ENCODE measurements at places on chromosomes 6 and 20.

DNA sequence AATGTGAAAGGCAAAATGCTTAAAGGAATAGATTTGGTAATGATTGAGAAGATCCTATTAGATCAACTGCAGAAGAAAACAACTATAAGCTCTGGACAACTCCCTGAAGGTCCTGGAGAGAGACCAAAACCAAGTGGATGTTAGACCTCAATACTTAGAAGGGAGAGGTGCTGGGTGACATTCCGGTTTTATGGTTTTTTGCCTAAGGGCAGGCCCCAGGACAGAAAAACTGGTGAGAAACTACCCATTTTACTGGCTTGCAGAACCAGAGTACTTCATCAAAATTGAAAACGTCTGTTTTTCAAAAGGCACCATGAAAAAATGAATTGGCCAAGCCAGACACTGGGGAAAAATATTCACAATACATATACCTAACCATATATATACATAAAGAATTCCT, 26.3 kb downstream of the SAMHD1 start:
- DNase-seq: no peak

DNA sequence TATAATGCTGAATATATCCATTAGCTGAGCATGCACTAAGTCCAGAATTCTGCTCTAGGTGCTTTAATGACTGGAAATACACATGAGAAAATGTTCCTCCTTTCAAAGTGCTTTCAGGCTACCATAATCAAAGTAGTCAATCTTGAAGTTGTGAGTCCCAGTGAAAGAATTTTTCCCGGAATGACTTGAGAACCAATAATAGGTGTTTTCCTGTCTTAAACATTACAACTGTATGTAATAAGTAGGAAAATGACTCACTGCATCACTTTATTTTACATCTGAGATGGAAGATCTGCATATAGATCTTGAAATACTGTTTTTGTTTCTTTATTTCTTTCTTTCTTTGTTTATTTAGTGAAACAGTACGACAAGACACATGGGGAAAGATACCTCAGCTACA, 437.4 kb upstream of the JAG1 start:
- DNase-seq: no peak

DNA sequence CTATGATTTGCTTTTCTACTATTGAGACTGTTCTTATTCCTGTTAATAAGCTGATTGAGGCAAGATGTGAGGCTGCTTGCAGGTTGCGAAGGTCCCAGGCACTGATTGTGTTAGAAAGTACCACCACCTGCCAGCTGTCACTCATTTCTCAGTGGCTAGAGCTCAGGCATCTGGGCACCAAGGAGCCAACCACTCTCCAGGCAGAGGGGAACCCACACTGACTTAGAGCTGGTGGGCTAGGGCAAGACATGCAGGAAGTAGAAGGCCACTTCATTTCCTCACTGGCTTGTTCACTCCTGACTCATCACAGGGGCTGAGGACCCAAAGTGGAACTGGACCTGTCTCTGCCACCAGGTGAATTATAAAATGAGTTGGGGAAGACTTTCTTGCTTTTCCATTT, 7.8 kb upstream of the DLL1 start:
- DNase-seq: no peak

DNA sequence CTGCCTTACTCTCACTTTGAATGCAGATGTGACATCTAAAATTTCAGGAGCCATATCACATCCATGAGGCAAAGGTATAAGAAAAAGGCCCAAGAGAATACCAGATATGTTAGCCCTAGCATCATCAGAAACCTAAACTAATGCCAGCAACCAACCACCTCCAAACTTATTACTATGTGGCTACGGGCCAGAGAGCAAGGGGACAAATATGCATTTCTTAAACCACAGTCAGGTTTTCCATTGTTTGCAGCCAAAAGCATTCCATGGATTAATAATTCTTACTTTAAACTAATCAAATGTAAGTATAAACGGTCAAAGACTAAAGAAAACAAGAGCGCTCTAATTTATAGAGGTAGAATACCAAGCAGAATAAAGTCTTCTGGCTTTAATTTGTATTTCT, 84.7 kb downstream of the TASP1 start:
- DNase-seq: no peak

GRCh38 chr6:157946865-157947532, 34.7 kb upstream of the SYNJ2 start:
- DNase-seq: peak; percentile 22

DNA sequence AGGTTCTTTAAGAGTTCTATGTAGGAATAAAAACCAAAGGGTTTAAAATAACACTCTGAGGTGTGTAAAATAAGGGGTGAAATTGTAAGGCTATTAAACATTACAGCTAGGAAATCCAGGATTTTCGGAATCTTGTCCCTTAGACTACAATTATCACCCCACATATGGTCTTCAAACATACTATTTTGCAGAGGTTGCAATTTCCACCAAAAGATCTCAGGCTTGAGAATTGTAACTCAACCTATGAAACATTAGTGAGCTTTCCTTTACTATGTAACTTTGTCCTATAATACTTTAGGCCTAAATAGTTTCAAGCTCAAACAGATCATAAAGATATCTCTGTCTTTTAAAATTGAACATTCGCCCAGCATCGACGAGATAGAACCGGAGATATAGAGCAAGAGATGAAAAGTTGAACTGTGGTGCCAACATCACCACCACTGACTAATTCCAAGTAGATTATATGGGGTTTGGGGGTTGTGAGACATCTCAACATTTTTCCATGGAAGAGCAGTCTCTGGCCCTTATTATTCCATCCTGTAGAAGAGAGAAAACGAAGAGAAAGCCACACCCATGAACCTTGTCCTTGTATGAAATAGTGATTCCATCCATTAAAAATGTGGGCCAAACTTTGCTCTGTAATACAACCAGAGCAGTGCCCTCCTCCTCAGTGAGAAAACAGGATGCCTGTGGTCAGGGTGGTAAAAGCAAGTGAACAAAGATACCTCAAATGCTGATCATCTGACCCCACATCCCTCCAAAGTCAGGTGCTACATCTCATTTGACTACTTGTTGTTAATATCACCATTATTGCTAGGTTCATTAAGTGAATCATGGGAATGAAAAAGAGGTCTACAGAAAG, 284.5 kb upstream of the GJE1 start:
- no peak for DNase-seq

GRCh38 chr6:103105686-103106085, 1712.2 kb downstream of the GRIK2 start:
- no peak for DNase-seq

Measured in HL-60 (cell line).